ENCODE measurements at places on chromosomes 5 and 9.
A peak's percentile ranks its signal among the peaks of the same experiment; 100 is the strongest.

DNA sequence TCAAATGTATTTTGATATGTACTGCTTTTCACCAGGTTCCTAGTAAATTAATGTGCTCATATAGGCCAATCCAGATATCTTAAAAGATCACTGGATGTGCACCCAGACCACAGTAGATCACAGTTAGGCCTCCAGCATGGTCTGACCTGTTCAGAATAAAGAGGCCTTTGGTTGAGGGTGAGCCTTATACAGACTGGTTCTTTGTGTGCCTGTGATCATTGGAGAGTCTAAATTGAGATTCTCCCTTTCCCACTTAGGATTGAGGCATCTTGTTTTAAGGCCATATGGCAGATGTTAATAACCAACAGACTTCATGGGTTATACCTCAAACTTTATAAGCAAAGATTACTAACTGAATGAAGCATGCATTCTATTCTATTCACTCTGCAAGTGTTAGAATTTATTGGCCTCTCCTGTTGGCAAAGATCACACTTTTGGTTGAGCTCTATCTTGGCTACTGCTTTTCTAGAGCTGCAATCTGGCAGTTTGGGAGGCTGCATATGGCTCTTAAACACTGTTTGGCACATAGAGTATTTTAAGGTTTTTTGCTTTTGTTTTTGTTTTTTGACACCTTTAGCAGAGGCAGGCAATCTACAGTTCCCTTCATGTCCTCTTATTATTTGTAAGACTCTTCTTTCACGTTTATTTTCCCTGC lies 8.5 kb downstream of the CHSY3 start:
- no peak for DNase-seq

DNA sequence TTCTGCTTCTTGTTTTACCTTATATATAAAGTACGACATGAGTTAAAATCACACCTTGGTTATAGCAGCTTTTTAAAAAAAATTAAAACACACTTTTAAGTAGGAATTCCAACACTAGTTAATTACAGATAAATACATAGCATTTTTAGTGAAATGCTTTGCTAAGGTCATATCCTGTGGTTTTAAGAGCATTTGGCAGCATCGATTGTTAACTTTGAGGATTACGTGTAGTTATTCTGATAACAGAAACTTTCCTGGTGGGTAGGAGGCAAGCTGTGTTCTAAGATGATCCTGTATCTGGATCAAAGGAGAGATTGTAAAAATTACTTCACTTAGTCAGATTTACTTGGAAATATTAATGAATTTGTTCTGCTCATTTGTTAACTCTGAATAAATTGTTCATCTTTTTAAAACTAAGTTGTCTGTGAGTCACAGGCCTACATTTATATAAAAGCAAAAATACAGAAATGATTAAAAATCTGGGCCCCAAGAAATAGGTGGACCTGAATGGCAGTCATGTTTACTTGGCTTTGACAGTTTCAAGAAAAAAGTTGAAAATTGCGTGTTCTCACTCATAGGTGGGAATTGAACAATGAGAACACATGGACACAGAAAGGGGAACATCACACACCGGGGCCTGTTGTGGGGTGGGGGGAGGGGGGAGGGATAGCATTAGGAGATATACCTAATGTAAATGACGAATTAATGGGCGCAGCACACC lies 58.3 kb downstream of the TRIO start:
- no peak for DNase-seq

DNA sequence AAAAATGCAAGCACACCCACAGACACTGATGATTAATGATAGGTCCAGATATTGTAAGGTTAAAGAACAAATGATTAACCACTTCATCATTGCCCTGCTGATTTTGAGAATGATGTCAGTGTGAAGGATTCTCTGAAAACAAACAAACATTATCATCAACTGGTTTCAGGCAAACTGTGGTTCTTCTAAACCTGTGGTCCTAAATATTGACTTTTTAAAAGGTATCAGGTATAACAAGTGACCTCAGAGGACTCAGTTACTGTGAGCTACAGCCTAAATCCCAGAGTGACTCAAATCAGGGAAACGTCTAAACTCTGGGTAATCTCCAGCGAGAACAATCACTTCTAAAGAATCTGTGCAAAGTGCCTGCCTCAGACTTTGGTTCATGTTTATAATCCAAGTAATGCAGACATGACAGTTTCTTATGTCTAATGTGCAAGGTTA lies 172.3 kb upstream of the CDH6 start:
- no peak for DNase-seq

DNA sequence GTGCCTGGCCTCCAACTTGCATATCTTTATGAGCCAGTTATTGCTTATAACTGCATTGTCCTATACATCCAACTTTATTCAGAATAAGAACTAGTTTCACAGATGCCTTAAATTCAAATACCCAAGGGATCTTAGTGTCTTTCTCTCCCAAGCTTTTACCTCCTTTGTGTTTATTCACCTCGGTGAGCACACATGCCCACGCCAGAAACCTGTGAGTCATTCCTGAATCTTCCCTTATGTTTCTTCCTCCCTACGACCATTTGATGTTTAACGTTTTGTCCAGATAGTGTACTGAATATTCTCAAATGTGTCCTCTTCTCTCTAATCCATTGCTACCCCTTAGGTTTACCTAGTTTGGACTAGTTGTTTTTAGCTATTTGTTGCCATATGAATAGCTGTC lies 55.5 kb upstream of the MEGF10 start:
- DNase-seq, result no peak

- no peak for DNase-seq
Observed at GRCh38 chr9:137241490-137242268, 592 bp downstream of the TUBB4B start.

GRCh38 chr9:79572032-79572607 lies 355 bp downstream of the TLE4 start:
- peak; percentile 70 for DNase-seq

DNA sequence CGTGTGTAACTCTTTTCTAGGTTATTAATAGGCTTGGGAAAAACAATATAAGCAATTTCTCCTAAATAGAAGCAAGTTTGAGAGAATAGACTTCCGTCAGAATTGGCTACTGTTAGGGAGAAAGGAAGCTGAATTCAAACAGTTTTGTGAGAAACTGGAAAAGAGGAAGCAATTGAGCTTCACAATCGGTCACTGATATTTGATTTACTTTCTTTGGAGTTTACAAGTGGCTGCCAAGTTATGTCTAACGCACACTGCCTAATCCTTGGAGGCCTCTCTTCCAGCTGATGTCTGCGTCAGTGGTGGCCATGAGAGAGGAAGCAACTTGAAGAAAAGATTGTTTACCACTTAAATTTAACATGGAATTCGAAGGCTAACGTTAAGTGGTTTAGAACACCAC lies 319.5 kb downstream of the ADGRV1 start:
- no peak for DNase-seq

DNA sequence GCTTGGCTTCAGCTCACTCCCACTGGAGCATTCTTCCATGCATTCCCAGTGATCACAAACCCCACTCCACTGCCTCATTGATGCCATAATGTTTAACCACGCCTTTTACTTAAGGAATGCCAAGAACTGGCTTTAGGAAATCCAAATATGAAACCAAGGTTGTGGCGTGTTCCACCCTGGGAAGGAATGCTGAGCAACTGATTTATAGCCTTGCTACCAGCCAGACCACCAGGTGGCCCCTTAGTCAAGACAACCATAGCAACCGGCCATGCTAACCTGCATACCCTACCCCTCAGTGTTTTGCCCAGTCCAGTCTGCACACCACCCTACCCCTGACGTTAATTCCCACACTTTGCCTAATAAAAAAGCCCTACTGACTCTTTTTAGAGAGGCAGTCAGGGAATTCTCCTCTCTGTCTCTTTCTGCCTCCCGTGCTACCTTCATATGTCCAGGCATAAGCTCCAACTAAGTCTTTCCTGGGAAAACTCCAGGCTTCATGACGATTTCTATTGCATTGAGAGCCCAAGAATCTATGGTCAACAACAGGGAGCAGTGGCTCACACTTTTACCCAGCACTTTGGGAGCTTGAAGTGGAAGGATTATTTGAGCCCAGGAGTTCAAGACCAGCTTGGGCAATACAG lies 27.0 kb upstream of the PRRC2B start:
- no peak for DNase-seq

DNA sequence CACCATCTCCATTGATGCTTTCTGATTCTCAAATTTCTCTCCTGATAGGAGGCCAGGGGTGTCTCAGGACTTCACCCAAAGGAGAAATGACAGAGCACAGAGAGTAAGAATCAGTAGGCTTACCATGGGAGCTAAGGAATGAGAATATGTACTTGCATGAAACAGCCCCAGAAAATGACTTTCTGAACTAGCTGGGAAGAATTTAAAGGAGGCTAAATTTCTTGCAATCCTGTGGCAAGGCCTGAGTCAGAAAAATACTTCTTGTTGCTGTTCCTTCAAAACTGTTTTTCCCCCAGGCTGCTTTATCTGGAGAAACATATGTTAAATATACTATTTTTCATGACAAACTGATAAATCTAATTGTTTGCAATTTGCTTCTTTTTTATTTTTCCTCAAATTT lies 53.4 kb upstream of the FBXL7 start:
- DNase-seq, result no peak

DNA sequence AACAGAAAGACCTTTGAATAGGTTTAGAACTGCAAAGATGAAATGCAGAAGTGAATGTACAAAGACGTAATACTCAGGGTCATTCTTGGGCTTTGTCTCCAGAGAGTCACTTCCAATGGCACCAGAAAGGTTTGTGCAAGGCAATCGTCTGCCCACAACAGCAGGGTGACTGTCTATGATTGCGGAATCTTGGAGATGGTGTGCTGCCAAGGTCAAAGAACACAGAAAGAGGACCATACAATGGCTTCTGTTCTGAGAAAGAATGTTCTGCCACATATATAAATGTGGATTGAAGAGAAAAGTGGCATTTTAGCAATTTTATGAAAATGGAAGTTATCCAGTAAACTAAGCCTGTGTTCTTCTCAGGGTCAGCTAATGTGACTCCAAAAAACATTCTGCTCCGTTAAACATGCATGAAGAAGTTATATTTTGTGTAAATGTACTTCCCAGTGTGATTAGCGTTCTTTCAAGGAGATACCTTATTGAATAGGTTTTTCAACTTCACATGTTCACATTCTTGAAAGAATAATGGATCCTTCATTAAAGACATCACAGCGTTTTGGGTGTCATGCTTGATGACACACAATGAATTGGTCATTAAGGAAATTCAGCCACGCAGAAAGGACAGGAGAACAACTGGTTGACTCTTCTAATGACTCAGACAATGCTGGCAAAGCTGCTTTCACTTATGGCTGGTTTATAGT lies 73.4 kb upstream of the CDH6 start:
- no peak for DNase-seq

GRCh38 chr5:37971483-37972024 lies 131.7 kb upstream of the GDNF start:
- DNase-seq, result no peak

- DNase-seq, result no peak
Observed at GRCh38 chr5:76332611-76333205, 70.4 kb upstream of the IQGAP2 start.

DNA sequence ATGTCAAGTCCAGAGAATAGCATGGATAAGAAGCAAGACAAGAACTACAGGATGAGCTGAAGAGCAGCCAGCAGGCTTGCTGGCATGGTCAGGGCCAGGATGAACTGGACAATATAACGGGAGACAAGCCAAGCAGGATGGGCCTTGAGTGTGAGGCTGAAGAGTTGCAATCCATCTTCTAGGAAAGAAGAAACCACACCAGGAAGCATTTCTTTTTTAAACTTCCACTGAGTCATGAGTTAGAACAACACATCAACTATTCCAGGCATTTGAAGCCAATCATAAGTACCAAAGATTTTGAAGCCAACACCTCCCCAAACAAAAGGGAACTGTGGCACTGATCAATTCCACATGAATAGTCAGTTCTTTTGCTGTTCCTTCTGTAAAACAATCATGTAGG lies 27.3 kb downstream of the SLC31A2 start:
- no peak for DNase-seq

DNA sequence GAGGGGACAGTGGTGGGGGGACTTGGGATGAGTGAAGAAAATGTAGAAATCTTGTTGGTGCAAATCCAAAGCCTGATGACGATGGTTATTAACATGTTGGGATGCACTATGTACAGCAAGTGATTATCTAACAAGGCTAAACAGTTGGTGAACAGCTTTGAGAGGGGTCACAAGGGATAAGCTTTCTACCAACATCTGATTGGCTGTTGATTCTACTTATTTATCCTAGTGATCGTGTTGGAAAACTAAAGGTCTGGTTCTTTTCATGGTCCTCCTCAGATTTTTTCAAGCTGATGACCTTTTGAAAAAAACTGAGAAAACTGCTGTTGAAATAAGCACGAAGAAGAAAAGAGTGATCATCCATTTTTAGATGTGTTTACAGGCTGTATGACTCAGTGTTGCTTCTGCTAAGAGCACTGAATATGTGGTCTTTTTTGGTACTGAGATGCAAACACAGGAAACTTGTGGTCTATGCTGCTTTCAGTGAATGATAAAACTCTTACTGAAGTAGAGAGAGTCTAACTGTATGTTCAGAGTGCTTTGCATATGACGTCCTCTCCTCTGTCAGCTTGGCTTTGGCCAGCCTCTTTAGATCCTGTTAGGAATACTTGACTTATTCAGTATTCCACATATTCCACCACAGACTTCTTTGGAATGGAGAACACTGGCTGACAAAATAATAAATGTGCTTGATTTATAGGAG lies 174.8 kb downstream of the SLF1 start:
- DNase-seq, result peak; percentile 63

DNA sequence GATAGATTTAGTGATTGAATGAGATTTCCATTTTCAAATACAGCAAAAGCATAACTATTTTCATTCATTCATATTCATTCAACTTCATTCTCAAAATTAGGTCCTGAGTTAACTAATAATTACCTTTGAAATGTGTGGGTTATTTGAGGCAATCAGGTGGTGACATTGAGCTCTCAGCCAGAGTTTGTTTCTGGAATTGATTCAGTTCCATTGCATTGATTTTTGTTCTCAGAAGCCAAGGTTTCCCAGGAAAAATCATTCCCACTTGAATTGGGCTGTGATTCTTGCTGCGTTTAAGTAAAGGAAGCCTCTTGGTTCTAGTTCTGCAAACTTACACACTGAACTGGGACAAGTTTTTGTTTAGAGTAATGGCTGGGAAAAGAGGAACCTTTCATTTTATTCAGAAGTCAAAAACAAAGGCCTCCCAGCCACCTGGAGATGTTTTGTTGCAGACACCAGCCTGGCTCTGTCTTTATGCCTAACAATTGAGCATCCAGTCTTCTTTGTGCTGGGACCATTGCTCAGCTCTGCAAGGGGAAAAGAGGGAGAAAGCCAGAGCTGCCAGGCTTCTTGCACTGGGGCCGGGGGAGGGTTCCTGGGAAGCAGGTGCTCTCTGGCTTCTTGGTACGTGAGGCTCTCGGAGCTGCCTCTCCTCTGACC lies 198.6 kb downstream of the TRIO start:
- no peak for DNase-seq

Data from SIG-M5 (cell line).